ENCODE measurements at places on chromosomes 5 and 9.
A peak's percentile ranks its signal among the peaks of the same experiment; 100 is the strongest.

DNA sequence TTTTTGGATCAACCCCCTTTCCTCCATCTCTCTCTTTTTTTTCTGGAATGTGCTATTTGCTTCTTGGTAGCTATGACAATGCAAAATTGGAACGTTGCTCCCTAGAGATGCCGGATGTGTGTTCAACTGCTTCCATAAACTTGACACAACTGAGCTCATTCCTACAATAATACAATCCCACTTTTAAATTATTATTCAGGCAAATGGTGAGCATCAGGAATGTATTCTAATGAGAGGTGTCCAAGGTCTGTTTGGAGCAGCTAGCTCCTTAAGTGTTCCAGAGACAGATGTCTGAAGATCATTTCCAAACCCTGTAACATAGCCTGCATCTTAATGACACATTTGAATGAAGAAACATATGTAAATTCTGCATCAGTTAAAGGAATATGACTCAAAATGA is 518.4 kb downstream of the TAF11L14 start:
- DNase-seq: no peak

DNA sequence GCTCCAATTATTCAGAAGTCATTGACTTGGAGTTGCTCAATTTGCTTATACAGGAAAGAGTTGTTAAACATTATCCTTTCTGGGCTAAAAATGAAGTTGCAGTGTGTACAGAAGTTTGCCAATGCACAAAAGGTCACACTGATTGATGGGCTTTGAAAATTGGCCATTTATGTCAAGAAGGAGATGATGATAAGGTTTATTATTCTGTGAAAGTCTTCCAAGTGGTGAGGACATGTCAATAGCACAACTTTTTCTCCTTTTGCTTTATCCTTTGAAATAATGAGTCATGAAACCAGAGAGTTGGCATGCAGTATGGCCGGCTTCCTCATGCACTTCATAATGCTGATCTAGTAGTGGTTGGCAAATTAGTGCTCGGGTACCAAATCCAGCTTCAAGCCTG is 848.5 kb upstream of the WWC1 start:
- peak; percentile 6 for DNase-seq

- no peak for DNase-seq
Observed at GRCh38 chr9:94921656-94922055, 195.2 kb downstream of the AOPEP start.

GRCh38 chr5:159207686-159208513 is 1.5 kb downstream of the RNF145 start:
- DNase-seq: peak; percentile 84

GRCh38 chr5:27706832-27707231 is 668.4 kb upstream of the CDH9 start:
- peak; percentile 60 for DNase-seq

GRCh38 chr9:131610231-131610761 is 65.0 kb downstream of the PRRT1B start:
- peak; percentile 38 for DNase-seq

DNA sequence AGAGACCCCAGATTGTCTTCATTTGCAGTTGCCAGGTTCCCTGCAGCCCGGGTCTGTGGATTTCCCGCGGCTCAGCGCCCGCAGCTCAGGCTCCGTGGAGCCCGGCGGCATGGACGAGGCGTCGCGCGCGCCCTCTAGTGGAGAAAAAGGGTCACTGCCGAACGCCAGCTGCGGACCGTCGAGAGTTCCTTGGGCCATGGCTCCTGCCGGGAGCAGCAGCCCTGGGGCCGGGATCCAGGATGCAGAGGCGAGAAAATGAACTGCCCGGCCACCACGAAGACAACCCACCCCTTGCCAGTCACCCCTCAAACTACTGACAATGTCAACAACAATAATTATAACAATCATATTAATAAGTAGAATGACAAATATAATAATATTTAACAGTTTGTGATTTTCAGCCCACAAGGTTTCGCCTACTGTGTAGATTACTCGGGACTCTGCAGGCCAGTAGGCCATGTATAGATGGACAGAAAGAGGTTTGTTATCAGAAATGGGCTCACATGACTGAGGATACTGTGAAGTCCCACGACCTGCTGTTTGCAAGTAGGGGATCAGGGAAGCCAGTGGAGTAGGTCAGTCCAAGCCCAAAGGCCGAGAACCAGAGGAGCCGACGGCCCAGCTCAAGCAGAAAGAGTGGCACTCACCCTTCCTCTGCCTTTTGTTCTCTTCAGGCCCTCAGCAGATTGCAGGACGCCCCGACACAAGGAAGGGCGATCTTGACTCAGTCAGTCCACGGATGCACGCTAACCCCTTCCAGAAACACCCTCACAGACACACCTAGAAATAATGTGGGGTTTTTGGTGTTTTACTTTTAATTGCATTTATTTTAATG is 43.1 kb downstream of the BOD1 start:
- peak; percentile 41 for DNase-seq

GRCh38 chr5:175021841-175022625 is 297.7 kb downstream of the MSX2 start:
- no peak for DNase-seq

- no peak for DNase-seq
Observed at GRCh38 chr5:32096891-32097595, 77.1 kb downstream of the GOLPH3 start.

GRCh38 chr5:74631081-74631953 is 9.2 kb downstream of the ENC1 start:
- peak; percentile 93 for DNase-seq

GRCh38 chr5:78335976-78336375 is 24.4 kb upstream of the SCAMP1 start:
- no peak for DNase-seq

GRCh38 chr5:77080905-77081304 is 6.2 kb downstream of the ZBED3 start:
- DNase-seq: no peak

- DNase-seq: no peak
Observed at GRCh38 chr9:14325147-14325546, 11.2 kb upstream of the NFIB start.

DNA sequence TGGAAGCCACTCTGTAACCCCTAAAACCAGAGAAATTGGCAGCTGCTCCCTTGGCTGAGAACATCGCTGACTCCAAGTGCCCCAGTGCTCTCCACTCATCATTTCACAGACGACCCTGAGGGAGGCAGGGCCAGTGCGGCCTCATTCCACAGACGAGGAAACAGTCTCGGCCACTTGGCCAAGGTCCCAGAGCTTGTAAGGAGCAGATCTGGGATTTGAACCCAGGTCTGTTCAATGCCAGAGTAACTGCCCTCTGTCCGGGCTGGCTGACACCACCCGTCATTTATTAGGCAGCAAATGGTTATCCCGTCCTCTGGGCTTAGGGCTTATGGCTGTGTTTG is 19.9 kb upstream of the IER5L start:
- peak; percentile 27 for DNase-seq

DNA sequence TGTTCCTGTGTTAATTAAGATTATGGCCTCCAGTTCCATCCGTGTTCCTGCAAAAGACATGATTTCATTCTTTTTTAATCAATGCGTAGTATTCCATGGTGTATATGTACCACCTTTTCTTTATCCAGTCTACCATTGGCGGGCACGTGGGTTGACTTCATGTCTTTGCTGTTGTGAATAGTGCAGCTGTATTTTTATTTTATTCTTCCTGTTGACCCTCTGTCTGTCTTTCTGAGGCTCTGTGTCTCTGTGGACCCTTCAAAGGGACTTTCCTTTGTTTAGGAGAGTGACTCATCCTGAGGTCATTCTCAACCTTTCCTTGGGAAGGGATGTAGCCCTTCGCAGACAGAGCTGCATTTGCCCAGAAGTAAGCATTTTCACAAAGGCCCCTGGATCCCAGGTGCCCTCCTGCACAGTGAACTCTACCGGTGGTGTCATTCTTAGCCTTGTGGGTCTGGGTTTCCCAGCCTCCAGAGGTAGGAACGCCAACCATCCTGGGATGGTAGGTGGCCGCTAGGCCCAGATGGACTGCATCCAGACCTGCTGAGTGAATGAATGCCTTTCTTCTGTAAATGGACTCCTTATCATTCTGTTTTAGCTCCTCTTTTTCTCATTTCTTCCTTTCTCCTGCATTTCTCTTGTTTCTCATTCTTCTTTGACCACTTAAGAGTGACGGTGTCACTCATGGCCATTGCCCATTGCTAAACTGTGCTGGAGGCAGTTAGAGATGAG is 22.4 kb downstream of the TRIO start:
- DNase-seq: peak; percentile 87

DNA sequence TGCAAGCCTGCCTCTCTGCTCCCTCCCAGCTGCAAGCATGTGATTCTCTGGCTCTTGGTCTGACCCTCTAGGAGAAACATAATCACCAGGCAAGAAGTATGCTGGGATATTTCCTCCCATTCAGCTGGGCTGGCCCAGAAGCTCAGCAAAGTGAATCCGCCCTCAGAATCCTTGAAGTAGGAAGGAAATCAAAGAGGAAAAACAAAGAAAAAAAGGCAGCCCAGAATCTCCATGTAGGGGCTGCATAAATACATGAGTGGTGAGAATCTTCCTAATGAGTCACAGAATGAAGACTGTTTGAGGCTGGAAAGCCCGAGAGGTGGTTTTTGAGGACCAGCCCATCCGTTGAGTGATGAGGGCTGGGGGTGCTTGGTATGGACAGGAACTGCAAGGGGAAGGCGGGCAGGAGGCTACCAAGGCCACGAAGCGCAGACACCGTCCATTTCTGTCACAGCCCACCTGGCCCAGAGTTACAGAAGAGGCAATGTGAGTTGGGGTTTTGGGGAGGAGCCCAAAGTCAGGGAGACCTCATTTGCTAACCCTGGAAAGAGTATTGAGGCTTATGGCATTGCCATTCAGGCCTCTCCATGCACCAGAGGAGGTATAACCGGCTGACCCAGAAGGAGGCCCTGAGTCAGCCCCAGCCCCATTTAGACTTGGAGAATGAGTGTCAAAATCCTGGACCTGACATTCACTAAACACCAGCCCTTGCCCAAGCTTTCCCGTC is 33.4 kb upstream of the TGFBR1 start:
- peak; percentile 29 for DNase-seq
